H9 (cell line): ENCODE measurements at places on chromosomes 16 and 17. TPM values are rescaled to one million over a fixed set of nuclear protein-coding genes. Genes with fewer than 3 reads are reported as not detected.

DNA sequence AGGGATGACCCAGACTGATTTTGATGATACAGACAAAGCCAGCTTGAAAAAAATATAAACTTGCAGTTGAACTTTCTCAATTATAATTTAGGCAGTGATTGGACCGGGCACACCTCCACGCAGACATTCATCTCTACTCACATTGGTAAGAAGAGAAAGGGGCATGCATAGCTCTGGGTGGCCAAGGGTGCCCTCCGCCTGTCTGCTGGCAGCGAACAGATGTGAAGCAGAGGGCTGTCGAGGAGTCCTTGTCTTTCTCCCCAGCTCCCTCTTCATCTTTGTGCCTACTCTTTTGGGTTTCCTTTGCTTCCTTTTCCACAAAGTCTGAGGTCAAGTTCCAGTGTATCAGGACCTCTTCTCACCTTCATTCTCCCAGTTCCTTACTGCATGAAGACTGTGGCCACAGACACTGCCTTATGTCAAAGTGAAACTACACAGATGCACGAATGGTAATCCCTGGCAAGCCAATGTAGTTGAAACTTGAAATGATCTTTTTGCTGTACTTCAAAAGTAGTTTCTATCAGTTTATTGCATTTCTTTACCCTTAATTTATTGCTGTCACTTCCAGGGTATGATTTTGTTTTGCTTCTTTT lies 343.7 kb upstream of the SOX9 start:
- no peak for DNase-seq

- DNase-seq = no peak
Observed at GRCh38 chr17:13590441-13590840, 11.3 kb downstream of the HS3ST3A1 start.

- no peak for DNase-seq
Observed at GRCh38 chr17:42177684-42178083, 3.3 kb downstream of the KCNH4 start.

Gene GDPD3
- total RNA-seq = 3.8 and 4.0 TPM in 2 replicates

Gene CHTF18
- total RNA-seq = 120 and 127 TPM in 2 replicates

Gene KRT33B
- total RNA-seq = not detected in 2 replicates

Gene CA7
- 0.55 and 0.81 TPM in 2 replicates for total RNA-seq

- no peak for DNase-seq
Observed at GRCh38 chr16:85699628-85700027, 10.9 kb upstream of the GINS2 start.

Gene SOST
- total RNA-seq = not detected in 2 replicates
